Stimulated activated CD4-positive, alpha-beta T cell treated with anti-CD3 and anti-CD28 coated beads, Interleukin-1b, Interleukin-23, amount 100 ng/mL, for 48 hours (primary cell): ENCODE measurements at places on chromosomes 6 and 20.

GRCh38 chr20:48892891-48893290 is 28.6 kb upstream of the ARFGEF2 start:
- DNase-seq, result no peak

DNA sequence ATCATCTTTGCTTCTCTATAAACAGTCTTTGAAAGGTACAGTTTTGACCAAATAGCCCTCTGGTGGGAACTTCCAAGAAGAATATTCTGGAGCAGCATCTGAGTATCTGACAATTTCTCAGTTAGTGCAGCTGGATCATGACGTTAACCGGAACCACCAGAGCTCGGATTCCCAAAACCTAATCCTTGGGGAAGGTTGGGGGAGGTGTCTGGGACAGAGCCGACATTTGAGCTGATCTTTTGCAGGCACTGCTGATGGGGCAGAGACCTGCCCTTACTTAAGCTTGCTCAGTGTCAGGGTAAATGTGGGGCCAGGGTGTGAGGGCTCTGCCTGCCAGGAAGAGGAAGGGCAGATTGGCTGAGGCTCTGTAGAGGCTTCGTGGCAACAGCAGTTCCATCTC is 416.6 kb downstream of the DHX35 start:
- no peak for DNase-seq

DNA sequence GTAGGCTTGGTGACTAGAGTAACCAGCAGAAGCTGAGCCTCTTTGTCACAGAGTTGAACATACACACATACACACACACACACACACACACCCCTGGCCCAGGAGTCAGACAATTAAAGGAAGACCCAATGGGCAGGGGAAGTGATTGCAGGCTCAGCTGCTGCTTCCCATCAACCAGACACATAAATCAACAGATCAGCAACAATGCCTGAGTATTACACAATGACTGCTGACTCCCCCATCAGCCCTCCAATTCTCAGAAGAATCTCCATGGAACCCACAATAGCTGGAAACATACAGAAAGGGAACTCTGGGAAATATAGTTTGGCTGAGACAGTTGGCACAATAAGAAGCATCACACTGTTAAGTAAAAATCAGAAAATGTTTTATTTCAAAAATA is 270.4 kb upstream of the PLCB4 start:
- DNase-seq, result no peak

DNA sequence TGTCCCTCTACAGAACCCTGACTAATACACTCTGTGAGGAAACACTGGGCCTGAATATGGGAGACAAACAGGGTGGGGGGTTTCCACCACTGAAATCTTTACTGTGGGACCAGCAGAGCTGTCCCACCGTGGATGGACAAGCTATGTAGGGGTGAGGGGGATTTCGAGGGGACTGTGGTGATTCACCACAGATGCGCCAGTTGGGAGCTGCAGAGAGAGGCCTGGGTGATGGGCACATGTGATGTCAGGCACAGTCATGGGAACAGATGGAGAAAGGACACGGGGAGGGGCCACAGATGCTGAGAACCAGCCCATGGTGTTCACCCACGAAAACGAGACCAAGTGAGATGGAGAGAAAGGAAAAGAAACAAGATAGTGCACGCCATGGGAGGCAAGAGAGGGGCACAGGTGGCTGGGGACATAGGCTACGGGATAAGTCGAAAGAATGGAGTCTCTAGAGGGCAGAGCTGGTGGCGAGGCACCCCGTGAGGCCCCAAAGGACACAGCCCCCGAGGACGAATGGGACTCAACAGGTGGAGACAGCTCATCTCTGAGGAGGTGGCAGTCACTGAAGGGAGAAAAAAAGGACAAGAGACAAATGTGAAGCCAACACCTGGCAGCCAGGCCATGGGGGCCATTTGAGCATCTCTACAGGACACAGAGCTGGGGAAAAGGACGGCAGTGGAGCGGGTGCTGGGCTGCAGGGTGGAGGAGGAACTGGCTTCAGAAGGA is 10.5 kb upstream of the RAMACL start:
- no peak for DNase-seq
